ENCODE measurements at places on chromosomes 4 and X.

- DNase-seq: no peak
These were observed 486.0 kb upstream of the CTSO start for GRCh38 chr4:156439576-156440200.

GRCh38 chr4:145791988-145792387 is 112.0 kb downstream of the C4orf51 start:
- no peak for DNase-seq

DNA sequence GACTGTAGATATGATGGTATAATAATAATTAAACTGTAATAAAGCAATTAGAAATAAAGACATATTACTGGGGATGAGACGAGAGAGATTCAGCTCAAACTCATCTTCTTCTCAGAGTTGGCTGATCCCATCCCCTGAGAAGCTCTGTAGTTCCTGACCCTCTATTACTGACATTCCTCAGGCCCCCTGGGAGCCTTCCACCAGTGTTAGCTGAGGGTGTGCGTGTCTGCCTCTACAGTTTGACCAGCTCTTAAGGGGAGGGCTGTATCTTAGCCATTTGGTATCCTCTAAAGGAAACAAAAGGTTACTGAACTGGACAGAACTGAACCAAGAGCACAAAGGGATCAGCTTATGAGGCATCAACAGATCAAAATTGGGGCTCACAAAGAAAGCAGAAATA is 11.2 kb downstream of the FHDC1 start:
- DNase-seq: no peak

DNA sequence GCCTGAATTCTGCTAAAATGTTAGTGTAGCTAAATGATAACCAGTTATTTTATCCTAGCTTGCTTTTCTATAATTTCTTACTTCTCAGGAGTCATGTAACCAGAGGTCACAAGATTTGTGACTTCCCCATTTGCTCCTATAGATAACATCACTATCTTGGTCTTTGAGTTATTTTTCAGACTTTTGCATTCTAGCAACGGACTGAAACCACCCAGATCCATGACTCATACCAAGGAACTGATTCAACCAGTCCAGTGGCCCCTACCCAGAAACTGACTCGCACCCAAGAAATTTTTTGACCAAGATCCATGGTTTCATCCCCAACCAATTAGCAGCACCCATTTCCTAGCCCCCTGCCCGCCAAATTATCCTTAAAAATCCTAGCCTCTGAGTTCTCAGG is 50.0 kb downstream of the IQCM start:
- no peak for DNase-seq

DNA sequence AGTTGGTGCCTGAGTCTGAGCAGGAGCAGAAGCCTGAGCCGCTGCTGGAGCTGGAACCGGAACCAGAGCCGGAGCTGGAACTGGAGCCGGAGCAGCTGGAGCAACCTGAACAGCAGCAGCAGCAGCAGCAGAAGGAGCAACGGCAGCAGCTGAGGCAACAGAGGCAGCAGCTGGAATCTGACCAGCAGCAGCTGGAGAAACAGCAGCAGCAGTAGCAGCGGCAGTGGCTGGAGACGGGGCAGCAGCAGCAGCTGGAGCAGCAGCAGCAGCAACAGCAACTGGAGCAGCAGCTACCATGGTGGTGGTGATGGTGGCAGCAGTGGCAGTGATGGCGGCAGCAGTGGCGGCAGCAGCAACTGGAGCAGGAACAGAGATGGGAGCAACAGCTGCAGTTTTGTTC is 61.5 kb downstream of the AMOT start:
- DNase-seq: no peak

All from stimulated activated CD4-positive, alpha-beta T cell treated with anti-CD3 and anti-CD28 coated beads, Interleukin-12 subunit alpha, Interleukin-12 subunit beta, amount 100 ng/mL, for 24 hours (primary cell).